ENCODE measurements at places on chromosomes 6 and 20.
A peak's percentile ranks its signal among the peaks of the same experiment; 100 is the strongest.

DNA sequence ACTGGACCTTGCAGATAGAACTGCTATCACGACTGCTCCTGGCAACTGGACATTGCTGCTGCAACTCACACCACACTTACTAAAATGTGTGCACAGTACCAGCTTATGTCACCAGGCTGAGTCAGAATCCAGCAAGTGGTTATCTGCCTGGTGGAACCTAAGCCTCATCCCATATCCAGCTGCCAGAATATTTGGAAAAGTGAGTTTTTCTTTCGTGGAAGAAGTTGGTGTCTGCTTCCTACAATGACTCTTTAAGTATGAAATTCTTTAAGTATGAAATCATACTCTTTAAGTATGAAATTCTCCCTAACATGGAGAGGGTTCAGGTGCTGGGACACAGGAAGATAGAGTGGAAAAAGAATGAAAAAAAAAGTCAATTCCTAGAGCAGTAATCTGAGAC is 16.4 kb upstream of the POLR1H start:
- peak; percentile 40 for DNase-seq

DNA sequence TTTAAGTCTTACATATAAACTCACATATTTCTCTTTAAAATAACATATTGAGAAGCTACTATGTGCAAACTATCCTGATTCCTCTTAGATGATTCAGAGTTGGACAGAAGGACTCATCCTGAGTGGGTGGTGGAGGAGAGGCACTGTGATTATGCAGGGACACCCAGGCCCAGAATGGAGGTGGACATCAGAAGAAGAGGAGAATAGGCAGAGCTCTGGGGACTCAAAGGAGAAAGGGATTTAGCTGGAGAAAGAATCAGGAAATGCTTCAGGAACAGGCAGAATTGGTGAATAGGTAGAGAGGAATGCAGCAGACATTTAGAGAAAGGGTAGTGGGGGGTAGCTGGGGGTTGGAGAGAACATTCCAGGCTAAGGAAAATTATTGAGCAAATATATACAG is 17.4 kb downstream of the RCAN2 start:
- no peak for DNase-seq

DNA sequence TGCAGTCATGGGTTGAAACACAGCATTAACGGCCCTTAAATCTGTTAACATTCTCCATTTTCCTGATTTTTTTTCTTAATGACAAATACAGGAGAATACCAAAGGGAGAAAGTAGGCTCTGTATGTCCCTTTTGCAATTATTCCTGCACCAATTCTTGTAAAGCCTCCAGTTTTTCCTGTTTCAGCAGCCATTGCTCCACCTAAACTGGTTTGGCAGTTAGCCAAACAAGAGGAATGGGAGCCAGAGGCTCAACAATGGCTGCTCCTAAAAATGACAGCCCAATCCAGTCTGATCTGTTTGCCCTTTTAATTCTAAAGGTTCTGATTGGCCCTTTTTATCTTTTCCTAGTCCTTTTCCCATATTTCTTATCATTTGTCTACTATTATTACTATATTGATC is 284.2 kb upstream of the SGK1 start:
- DNase-seq: no peak

DNA sequence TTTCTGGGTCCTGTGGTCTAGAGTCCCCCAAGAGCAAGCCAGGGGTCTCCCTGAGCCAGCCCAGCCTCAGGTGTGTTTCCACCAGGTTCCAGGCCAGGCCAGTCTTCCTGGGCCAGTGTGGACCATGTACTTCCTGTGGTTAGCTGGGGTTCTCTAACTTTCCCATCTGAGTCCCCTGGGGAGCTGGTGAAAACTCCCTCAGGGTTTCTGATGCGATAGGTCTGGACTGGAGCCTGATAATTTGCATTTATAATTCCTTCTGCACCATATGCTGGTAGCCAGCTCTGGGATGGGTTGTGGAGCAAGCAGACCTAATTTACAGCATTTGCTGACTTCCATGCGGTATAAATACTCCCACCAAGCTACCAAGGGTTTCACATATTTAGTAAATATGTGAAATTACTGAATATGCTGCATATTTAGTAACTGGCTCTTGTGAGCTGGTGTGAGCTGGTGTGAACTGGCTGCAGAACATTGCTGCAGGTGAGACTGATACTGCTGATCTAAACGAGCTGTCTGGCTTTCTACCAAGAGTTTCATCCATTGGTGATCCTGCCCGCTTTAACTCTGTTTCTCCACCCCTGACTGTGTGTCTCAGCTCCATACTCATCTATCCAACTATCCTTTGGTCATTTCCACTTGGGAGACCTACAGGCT is 62.6 kb downstream of the RIN2 start:
- DNase-seq: no peak

GRCh38 chr20:33650753-33651561 is 11.2 kb upstream of the C20orf144 start:
- no peak for DNase-seq

DNA sequence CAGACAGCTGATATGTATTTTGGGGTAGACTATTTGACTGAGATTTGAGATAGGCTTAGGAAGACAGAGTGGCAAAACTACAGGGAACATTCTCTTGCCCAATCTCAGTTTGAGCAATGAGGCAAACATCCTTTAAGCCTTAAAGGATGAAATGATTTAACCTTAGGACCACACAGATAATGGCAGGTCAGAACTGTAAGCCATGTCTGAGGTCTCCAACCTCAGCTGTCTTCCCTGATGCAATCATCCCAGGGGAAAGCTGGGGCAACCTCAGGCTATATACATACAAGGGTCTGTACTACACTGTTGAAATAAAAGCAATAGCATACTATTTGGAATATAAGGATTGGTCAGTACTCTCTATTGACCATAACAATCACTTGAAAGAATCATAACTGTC is 83.8 kb upstream of the NUP153 start:
- DNase-seq: no peak

DNA sequence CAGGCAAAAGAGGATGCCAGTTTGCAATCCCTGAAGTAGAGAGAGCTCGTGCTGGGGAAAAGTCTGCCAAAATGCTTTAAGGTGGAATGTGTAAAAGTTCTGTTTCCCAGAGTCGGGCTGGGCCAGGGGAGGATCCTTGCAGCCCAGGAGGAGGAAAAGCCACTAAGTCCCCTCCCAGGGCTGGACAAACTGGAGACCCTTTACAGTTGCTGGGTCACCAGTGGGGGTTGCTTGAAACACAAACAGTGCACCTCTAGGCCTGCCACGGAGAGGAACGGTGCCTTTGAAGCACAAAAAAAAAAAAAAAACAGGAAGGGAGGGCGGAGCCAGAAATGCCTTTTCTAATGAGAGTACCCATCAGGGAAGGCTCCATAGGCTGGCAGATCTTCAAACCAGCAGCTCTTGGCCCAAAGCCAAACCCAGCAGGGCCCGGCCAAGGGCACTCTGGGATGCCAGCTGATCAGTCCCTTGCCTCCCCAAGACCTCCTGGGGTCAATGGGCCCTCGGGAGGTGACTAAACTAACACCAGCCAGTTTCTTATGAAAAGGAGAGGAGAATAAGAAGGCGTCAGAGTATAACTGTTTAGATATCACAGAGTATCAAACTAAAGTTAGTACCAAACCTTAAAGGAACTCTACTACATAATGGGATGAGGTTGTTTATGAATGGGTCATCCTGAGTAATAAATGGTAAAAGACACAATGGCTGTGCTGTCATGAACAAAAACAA is 23.7 kb downstream of the HLA-A start:
- DNase-seq: no peak

- DNase-seq: no peak
These were observed 9.3 kb upstream of the KCNK15 start for GRCh38 chr20:44736170-44737021.
